Kidney glomerular epithelial cell (primary cell): ENCODE measurements at places on chromosomes 13 and 19.

- DNase-seq = peak; percentile 22
These were observed 47.7 kb upstream of the UQCRFS1 start for GRCh38 chr19:29260477-29261317.

DNA sequence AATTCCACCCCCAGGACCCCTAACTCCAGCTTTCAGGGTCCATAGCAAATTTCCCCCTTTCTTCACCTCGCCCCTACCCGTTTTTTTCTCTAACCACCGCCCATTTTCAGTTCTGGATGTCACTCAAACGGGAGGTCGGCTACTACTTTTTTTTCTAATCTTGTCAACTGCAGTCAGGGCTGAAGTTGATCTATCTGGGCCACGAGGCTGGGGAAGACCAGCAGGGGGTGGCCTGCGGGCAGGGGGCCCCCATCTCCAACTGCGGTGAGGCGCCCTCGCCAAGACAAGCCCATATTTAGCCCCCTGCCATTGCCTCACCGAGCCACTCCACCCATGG is 748 bp downstream of the LHFPL6 start:
- DNase-seq = no peak

- peak; percentile 70 for DNase-seq
These were observed 28.0 kb downstream of the CARS2 start for GRCh38 chr13:110677731-110678545.

DNA sequence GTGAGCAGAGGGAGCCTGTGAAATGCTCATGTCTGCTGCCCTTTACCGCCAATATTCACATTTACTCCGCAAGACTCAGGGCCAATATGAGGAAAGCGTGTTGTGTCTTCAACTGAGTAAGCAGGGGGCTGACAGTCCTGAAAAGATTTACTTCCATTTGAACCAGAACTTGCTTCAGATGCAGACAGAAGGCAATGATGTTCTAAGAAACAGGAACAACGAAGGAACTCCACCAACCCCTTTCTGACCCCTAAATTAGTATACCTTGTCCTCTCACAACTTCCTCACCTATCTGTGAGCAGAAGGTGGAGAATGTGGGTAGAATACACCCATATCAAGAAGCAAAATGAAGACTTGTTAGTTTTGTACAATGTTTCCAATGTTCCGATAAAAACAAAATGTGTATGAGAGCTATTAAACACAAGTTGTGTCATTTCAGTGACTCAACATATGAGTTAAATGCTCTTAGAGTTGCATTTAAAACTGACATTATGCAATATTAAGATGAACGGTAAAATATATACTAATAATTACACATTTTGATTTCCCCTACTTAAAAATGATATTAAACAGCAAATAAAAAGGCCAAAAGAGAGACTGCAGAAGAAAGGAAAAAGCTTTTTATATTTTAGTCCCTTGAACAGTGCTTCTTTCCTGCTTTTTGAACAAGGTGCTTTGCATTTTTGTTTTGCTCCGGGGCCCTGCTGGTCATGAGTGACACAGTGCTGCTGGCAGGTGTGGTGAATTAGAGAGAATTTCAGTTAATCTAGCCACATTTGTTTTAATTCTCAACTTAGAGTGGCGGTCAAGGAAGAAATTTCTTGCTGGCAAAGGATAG is 16.0 kb downstream of the TMEM272 start:
- DNase-seq = no peak

DNA sequence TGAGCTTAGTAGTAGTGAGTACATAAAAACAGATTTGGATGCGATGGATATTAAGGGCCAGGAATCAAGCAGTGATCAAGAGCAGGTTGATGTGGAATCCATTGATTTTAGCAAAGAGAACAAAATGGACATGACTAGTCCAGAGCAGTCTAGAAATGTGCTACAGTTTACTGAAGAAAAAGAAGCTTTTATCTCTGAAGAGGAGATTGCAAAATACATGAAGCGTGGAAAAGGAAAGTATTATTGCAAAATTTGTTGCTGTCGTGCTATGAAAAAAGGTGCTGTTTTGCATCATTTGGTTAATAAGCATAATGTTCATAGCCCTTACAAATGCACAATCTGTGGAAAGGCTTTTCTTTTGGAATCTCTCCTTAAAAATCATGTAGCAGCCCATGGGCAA is 11.4 kb downstream of the CHAMP1 start:
- DNase-seq = no peak

- DNase-seq = no peak
These were observed 120.5 kb downstream of the SLC7A1 start for GRCh38 chr13:29474991-29475390.

DNA sequence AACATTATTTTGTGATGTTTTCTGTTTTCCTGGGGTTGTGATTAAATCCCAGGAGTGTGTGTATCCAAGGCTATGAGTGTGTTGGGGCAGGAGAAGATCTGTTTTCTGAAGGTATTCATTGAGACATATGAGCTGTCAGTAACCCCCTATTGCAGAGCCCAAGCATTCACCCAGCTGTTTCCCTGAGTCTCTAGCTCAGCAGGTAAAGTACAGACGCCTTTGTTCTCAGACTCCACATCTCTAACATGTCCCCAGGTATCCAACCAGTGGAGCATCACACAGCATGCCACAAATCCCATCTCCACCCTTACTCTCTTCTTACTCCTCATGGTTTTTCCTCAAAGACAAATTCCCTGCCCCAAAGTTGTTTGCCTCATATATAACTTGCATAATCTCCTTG is 213.6 kb downstream of the PCDH20 start:
- DNase-seq = no peak

GRCh38 chr19:3363841-3364500 is 2.4 kb upstream of the NFIC start:
- DNase-seq = no peak

DNA sequence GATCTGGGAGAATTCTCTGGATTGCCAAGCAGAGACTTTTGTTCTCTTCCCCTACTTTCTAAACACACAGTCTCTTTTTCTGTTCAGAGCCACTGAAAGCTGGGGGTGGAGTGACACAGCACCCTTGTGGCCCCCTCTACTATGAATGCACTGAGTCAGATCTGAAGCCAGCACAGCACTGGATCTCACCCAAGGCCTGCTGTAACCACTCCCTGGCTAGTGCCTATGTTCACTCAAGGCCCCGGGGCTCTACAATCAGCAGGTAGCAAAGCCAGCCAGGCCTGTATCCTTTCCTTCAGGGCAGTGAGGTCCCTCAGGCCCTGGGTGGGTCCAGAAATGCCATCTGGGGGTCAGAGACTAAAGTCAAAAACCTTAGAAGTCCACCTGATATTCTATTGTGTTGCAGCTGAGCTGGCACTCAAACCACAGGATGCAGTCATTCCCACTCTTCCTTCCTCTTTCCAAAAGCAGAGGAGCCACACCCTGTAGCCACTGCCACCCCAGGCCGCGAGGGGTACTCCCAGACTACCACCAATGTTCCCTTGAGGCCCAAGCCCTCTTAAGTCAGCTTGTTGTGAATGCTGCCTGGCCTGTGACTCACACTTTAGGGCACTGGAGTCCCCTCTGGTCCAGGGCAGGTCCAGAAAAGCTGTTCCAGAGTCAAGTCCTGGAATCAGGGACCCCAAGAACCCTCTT is 110.1 kb upstream of the RXFP2 start:
- DNase-seq = no peak

DNA sequence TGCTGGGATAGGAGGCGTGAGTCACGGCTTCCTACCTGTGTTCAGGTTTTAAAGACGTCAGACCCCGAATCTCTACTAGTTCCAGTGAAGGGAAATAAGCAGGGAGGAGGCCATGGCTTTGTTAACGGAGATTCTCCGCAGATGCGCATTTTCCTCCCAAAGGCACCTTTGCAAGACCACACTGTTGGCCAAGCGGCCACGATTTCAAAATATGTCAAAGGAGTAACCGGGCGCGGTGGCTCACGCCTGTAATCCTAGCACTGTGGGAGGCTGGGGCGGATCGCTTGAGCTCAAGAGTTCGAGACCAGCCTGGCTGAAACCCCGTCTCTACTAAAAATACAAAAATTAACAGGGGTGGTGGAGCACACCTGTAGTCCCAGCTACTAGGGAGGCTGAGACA is 21.9 kb downstream of the ZNF763 start:
- no peak for DNase-seq

GRCh38 chr19:49133621-49134454 is 14.5 kb downstream of the PPFIA3 start:
- DNase-seq = no peak

DNA sequence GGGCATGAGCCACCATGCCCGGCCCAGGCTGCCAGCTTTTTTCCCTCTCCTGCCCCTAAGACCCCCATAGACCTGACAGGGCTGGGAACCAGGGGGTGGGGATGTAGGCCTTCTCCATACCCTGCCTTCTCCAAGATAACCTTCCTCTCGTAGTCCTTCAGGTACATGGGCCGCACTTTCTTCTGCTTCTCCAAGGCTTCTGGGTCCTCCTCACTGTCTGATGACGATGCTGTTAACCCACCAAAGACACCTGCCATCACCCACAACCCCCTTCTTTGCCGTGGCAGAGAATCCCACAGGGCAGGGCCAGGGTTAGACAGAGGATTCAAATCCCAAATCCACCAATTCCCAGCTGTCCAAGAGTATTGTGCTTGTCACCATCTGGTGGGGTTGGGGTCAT is 3.2 kb downstream of the KRI1 start:
- no peak for DNase-seq

- peak; percentile 7 for DNase-seq
These were observed 523 bp downstream of the ELAVL1 start for GRCh38 chr19:8004723-8005513.

DNA sequence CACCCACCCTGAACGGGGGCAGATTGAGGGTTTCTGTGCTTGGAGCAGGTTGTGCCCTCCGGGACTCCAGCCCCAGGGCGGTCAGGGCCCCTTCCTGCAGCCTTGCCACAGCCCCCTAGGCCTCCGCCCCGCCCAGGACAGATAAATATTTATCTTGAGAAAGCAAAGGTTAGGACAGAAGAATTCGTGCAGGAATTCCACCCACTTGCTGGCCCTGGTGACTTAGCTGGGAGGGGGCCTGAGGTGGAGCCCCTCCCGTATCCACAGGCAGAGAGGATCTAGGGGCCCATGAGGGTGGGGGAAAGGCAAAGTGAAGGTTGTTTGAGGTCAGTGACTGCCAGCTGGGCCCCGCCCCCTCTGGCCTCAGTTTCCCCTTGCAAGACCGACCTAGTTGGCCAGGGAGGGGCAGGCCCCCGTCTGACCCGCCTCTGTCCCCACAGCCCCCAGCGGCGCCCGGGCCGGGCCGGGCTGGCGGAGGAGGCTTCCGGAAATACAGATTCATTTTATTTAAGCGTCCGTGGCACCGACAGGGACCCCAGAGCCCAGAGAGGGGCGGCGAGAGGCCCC is 5.2 kb downstream of the MIDN start:
- peak; percentile 86 for DNase-seq

GRCh38 chr13:99590519-99591011 is 89.3 kb downstream of the TM9SF2 start:
- DNase-seq = no peak

- no peak for DNase-seq
These were observed 107.5 kb downstream of the CYSLTR2 start for GRCh38 chr13:48761256-48761655.

DNA sequence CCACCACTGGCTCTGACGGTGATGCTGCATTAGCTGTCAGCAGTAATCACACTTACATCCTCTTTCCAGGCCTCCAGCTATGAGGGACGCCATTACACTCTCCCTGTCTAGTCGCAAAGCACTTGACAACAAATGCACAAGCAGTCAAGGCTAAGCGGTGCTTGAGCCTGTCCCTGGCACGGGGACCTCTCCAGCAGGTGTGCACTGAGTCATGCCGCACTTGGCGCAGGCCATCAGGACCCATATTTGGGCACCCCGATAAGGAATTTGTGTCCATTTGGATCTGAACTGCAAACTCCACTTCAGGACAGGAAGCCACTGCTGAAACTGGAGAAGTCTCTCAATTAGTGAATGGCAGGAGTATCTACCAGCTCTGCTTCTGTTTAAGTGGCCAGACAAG is 301.9 kb upstream of the OBI1 start:
- no peak for DNase-seq

GRCh38 chr13:42607546-42607945 is 33.6 kb downstream of the TNFSF11 start:
- no peak for DNase-seq

GRCh38 chr19:27794494-27795042 is 1418.4 kb downstream of the UQCRFS1 start:
- DNase-seq = peak; percentile 19

DNA sequence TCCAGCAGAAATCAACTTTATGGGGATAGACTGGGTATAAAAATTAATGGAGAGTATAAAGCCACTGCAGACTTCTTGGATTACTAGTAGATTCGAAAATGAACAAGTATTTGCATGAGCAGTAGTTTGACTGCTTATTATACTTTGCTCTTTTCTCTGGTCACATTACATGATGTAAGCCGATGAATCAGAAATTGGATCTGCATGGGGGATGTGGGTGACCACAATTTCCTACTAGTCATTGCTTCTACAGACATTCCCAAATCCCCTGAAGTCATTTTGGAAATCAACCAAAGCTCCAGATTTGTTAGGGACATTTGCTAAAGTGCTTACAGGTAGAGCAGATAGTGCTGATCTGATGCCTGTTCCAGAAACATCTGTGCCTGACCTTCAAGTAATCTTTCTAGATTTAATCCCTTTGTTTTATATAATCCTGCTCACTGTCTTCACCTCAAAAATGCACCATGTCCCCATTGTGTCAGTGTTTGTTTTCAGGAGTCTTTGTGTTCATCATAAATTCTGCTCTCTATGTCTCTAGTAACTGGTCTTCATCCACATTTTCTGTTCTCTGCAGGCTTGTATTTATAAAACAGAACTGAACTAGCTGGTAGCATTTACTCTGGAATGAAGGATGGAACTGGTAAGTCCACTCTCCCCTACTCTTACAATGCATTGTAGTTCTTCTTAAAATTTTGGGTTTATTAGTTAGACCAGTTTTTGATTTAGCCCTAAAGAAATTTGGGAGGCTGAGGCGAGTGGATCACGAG is 201.5 kb upstream of the CSNK1A1L start:
- DNase-seq = peak; percentile 43

GRCh38 chr13:110346661-110347067 is 39.6 kb downstream of the COL4A2 start:
- DNase-seq = no peak

DNA sequence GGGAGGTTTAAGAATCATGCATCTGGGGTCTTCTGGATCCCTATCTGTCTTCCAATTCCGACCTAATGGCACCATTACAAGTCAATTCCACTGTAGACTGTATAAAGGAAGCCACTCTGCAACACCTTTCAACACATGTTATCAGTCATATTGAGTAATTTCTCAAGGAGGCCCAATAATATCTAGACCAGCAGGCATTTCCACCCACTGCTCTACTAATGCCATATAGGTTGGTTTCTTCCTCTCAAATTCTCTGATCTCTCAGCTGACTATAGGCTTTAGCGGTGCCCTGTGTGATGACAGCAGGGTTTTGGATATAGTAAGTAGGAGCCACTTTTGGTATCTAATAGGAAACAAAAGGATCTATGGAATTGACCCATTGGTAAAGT is 12.4 kb upstream of the ITM2B start:
- DNase-seq = no peak

- peak; percentile 91 for DNase-seq
These were observed 3.6 kb upstream of the CD37 start for GRCh38 chr19:49331616-49332055.

DNA sequence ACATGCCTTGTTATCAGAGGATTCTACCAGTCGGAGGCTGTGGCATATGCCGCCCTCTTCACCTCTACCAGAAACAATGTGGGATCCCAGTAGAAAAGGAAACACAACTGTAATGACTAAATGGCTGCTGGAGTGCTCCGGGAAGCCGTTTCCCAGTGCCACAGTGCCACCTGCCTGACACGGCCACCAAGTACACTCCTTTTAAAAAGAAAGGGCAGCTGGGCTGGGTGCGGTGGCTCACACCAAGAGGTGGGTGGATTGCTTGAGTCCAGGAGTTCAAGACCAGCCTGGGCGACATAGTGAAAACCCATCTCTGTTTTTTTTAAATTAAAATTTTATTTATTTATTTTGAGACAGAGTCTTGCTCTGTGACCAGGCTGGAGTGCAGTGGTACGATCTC is 67.3 kb downstream of the TRPM4 start:
- DNase-seq = peak; percentile 30
